Caki2 (cell line): ENCODE measurements at places on chromosomes 11 and 22.

DNA sequence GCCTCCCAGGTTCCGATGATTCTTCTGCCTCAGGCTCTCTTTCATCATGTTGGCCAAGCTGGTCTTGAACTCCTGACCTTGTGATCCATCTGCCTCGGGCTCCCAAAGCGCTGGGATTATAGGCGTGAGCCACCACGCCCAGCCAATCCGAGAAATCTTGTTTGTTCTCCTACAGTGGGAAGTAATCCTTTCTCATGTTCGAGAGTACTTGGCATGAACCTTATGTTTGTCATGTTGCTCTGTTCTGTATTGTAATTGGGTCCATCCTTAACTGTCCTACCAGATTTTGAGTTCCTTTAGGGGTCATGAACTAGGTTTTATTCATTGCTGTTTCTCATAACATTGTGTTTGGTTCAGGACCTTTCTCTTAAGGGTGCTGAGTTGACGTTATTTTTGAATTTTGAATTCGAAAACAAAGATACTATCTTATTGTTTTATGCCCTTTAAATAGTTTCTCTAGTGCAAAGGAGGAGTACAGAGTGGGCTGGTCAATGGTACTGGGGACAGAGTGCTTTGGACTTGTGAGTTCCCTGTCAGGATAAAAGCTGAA is 113.4 kb upstream of the RRM1 start:
- DNase-seq, result no peak

GRCh38 chr11:7969756-7970646 is 4.8 kb upstream of the NLRP10 start:
- DNase-seq, result no peak

DNA sequence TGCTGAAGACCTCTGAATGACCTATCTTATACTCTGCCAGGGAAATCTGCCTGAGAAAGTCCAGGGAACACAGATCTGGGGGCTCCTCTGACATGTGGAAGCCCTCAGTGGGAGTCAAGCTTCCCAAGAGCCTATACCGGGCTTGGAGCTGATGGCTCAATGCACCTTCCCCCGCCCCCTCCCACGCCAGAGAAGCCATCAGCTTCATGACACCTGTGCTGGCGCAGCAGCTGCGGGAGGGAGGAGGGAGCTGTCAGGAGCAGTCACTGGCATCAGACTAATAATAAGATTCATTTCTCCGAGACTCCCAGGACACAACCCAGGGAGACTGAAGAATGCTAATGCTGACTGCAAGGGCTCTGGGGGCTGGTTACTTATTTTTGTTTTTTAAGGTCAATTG is 47.8 kb downstream of the SPATA19 start:
- no peak for DNase-seq

GRCh38 chr11:113173126-113173525 is 141.3 kb upstream of the TTC12 start:
- DNase-seq, result no peak

DNA sequence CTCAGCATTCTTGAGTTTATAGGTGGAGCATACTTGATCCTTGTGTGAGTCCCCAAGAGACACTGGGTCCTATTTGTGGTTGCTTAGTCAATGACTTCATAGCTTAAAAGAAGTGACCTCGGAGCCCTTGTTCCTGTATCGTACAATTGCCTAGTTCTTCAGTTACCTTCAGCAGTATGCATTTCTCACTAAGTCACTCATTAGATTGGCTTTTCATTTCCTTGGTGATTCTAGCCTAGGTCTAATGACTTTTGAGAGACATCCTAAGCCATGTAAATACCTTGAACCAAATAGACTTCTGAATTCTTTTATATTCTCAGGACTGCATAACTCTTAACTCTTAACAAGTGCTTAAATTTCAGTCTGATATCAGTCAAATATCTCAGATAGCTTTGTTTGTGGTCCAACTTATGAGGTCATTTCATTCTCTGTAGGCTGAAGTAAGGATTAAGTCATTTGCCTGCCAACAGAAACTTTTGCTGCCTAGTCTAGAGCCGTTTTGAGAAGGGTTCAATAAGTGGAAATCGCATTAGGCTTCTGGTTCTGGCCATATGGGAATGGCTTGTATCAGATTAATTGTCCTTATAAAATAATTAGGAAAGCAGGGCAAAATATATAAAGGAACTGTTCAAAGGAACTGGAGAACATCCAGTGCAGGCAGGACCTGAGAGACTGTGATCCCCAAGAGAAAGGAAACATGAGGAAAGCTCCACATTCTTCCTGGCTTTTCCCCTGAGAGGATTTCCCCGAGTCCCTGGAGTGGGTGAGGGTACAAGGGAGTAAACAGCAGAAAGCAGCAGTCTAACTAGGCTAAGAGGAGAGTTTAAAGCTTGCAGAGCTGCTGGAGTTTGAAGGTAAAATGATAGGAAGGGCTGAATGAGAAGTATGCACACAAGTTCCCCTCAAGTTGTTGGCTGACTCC is 39.9 kb downstream of the TRAF6 start:
- no peak for DNase-seq

GRCh38 chr11:110565357-110566336 is 135.9 kb downstream of the FDX1 start:
- DNase-seq, result no peak

DNA sequence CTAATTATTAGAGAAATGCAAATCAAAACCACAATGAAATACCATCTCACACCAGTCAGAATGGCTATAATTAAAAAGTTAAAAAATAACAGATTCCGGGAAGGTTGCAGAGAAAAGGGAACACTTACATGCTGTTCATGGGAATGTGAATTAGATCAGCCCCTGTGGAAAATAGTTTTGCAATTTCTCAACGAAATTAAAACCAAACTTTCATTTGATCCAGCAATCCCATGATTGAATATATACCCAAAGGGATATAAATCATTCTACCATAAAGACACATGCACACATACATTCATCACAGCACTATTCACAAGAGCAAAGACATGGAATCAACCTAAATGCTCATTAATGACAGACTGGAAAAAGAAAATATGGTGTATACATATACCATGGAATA is 32.5 kb downstream of the NOX4 start:
- DNase-seq, result no peak

GRCh38 chr11:35005141-35005780 is 88.8 kb downstream of the PDHX start:
- no peak for DNase-seq

GRCh38 chr22:36236388-36237319 is 2.7 kb downstream of the APOL2 start:
- no peak for DNase-seq

DNA sequence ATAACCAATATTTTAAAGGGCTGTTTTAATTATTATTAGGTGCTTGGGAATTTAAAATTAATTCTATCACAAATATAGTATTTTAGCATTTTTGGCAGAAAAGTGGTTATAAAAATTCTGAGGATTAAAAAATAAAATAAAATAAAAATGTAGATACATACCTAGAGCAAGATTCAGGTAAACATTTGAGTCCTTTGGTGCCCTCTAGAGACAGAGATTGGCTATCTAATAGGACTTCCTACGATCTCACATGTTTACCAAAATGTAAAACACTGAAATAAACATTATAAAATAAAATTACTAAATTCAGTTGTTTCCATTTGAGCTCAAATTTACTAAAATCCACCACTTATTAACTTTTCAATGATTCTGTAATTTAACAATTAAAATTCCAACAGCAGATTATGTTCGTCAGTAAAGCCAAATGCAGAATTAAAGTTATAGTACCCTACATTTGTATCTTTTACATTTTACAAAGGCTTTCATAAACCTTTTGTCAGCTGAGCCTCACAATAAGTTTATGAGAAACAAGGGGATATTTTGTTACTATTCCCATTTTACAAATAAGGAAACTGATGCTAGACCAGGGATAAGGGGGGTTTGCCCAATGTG is 27.7 kb downstream of the SLC36A4 start:
- peak; percentile 1 for DNase-seq

DNA sequence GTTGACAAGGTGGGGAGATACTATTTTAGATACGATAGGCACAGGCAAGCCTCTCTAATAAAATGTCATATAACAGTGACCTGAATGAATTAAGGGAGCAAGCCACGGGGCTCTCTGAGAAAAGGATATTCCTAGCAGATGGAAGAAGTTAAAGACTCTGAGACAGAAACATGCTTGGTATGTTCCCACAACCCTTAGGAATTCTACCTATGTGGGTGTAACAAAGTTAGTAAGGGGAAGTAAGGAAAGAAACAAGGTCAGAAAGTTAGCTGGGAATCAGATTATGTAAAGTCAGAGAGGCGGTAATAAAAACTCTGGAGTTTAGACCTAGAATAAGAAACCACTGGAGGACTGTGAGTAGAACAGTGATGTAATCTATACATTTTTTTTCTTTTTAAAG is 59.7 kb upstream of the GDPD4 start:
- DNase-seq, result peak; percentile 25

GRCh38 chr11:45902452-45903380 is 4.4 kb downstream of the FREY1 start:
- no peak for DNase-seq

- no peak for DNase-seq
Observed at GRCh38 chr22:32603651-32604540, 129.3 kb downstream of the FBXO7 start.

DNA sequence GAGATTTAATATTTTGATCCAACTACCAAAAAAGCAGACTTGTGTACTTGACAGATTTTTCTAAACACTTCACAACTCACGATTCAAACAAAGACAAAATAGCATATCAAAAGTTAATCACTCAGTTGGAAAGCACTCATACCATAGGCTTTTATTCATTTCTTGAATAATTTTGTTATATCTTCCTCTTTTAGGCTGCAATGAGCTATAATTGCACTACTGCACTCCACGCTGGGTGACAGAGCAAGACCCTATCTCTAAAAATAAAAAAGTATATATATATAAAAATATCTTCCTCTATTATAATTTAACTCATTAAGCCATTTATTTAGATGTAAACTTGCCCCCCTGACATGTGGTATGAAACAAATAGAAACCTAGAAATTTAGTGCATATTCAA is 19.9 kb downstream of the SC5D start:
- DNase-seq, result no peak

GRCh38 chr11:68798221-68798813 is 43.4 kb downstream of the CPT1A start:
- no peak for DNase-seq

GRCh38 chr11:29300420-29300819 is 716.4 kb downstream of the KCNA4 start:
- DNase-seq, result no peak

DNA sequence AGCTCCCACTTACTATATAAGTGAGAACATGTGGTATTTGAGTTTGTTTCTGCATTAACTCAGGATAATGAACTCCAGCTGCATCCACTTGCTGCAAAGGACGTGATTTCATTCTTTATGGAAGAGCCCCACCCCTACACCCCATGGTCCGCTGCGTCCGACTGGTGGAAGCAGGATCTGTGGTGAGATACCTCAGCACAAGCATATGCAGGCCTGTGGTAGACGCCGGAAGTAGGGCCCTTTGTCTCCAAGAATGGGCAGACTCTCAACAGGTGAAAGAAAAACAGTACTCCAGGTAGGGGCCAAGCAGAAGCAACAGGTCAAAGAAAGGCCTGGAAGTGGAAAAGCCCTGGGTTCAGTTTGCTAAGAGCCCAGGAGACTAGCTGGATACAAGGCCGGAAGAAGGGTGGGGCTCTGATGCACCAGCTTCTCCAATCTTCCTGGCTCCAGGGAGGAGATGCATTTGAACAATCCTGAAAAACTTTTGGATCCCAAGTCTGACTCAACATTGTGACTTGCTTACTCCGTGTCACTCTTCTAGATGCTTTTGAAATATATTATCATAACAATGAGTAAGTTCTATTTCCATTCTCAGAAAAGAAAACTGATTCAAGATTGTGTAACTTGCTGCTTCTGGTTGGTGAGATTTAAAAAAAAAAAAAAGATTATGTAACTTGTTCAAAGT is 30.4 kb downstream of the NEAT1 start:
- peak; percentile 56 for DNase-seq

GRCh38 chr22:23773483-23774113 is 949 bp downstream of the MMP11 start:
- no peak for DNase-seq

- DNase-seq, result no peak
Observed at GRCh38 chr11:73406131-73406530, 29.9 kb downstream of the RELT start.

DNA sequence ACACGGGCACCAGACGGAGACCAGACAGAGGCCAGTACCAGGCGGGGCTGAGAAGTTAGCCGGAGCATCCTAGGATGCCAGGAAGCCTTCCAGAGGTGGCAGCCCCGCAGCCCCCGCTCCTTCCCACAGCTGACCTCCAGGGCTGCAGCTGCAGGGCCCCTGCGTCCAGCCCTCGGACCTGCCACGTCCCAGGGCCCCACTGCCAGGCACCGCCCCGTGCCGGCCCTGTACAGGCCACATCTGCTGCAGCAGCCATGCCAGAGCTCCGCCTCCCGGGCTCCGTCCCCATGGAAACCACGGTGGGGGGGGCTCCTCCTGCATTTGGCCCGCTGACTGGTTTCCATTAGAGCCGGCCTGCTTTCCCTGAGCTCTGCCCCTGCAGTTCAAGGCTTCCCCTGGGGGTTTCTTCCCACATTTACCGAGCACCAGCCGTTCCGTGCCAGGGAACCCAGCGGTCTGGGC is 62.5 kb upstream of the PPARA start:
- peak; percentile 82 for DNase-seq

GRCh38 chr11:68043349-68044144 is 4.7 kb downstream of the TCIRG1 start:
- DNase-seq, result no peak

GRCh38 chr11:125171974-125172373 is 7.4 kb downstream of the PKNOX2 start:
- DNase-seq, result no peak

DNA sequence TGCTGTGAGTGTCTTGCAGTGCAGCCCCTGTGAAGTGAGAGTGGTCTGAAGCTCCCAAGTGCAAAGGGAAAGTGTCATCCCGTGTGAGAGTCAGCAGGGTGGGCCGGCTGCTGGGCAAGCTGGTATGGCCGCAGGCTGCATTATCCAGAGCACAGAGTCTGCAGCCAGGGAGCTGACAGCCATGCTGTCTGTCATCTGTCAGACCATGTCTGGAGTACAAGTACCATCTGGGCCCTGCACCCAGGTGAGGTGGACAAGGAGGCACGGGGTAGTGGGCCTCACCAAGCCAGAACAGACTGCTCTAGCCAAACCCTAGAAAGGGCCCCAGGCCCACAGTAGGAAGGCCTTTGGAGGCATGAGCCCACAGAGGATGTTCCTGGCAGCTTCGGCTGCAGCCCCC is 20.2 kb downstream of the LMO1 start:
- DNase-seq, result no peak

GRCh38 chr11:73508243-73509176 is 89.4 kb downstream of the FAM168A start:
- no peak for DNase-seq
